ENCODE measurements at places on chromosomes 16 and 17. TPM values are rescaled to one million over a fixed set of nuclear protein-coding genes. Genes with fewer than 3 reads are reported as not detected.

GRCh38 chr17:13544292-13544691 is 57.4 kb downstream of the HS3ST3A1 start:
- DNase-seq: no peak

DNA sequence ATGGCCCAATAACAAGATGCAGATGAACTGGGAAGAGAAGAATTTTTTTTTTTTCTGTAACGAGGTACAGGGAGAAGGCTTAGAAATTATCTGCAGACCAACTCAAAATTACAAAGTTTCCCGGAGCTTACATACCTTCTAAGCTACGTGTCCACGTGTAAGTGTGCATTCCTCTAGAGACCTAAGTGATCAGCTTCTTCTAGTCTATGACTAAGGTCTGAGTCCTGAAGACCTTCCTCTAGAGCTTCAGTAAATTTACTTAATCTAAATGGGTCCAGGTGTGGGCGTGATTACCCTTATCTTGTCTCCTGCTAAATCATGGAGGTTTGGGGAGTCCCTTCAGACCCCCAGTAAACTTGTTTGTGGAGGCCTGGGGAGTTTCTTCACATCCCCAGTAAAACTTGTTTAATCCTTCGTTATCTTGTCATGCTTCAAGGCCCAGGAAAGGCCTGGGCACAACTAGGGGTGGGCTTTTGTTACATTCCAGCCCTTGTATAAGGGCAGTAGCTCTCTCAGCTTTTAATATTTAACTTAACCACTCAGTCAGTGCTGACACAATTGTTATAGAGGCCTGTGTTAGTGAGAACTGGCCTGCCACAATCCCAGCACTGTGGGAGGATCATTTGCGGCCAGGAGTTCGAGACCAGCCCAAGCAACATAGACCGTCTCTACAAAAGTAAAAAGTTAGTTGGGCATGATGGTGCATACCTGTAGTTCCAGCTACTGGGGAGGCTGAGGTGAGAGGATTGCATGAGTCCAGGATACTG is 342.3 kb downstream of the SNX29 start:
- no peak for DNase-seq

CDK3 gene
- total RNA-seq: 3.7 TPM

DHRS7B gene
- 15.9 TPM for total RNA-seq

- no peak for DNase-seq
Measured at GRCh38 chr17:74408815-74409214, 23.1 kb upstream of the GPRC5C start.

DNA sequence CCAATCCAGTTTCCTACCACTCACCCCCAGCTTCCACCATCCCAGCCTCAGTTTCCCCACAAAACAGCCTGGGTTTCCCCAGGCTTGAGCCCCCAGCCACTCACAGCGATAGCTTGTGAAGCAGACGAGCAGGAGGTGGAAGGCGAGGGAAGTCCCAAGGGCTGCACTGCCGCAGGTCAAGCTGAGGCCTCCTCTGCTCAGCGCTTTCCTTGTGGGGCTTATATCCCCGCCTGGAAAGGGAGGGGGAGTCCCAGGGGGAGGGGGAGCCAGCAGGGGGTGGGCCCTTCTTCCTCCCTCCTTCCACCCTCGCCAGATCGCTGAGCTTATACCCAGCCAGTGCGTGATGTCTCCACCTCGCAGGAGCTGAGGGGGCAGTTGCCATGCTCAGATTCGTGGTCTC is at the start of gene PYY:
PYY (minus strand) TSS at position 195 of the 400 bp plus-strand sequence. CDS start 457 bp downstream, outside the sequence.
- DNase-seq: no peak

ALOX12B gene
- 2.1 TPM for total RNA-seq

FBXL19 gene
- total RNA-seq: 21.0 TPM

DNA sequence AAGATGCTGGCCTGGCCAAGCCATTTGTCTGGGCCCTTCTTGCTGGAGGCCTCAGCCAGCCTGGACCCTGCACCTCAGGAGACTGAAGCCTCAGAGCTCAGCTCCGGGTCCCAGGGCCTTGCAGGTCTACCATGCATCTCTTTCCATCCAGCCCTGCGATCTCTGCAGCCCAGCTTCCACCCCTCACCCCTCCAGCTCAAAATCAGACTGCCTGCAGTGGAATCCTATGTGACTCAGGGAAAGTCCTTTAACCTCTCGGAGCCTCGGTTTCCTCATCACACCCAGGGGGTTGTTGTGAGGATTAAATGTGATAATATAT is 2.9 kb upstream of the B9D1 start:
- no peak for DNase-seq

RNPS1 gene
- 294 TPM for total RNA-seq

- DNase-seq: no peak
Measured at GRCh38 chr17:8447799-8448198, 12.1 kb downstream of the NDEL1 start.

BTBD17 gene
- not detected for total RNA-seq

- peak; percentile 96 for DNase-seq
Measured at GRCh38 chr17:75261336-75262111, at the start of the genes GGA3 and MRPS7. GGA3 (minus strand) TSS chr17:75261606; CDS start chr17:75261587, 19 bp downstream. MRPS7 (plus strand) TSS chr17:75261879; CDS start chr17:75261901, 22 bp downstream.

- no peak for DNase-seq
Measured at GRCh38 chr16:20903116-20903898, 2.7 kb downstream of the LYRM1 start.

GRCh38 chr16:86424398-86424797 is 85.9 kb upstream of the FOXF1 start:
- no peak for DNase-seq

FSCN2 gene
- total RNA-seq: 0.33 TPM

GRCh38 chr17:3534881-3535252 is 22.7 kb downstream of the TRPV3 start:
- DNase-seq: peak; percentile 39

RCVRN gene
- not detected for total RNA-seq

Measured in activated CD4-positive, alpha-beta memory T cell treated with anti-CD3 and anti-CD28 coated beads for 36 hours (primary cell).